Astrocyte of the hippocampus (primary cell): ENCODE measurements at places on chromosomes 16 and 17.

DNA sequence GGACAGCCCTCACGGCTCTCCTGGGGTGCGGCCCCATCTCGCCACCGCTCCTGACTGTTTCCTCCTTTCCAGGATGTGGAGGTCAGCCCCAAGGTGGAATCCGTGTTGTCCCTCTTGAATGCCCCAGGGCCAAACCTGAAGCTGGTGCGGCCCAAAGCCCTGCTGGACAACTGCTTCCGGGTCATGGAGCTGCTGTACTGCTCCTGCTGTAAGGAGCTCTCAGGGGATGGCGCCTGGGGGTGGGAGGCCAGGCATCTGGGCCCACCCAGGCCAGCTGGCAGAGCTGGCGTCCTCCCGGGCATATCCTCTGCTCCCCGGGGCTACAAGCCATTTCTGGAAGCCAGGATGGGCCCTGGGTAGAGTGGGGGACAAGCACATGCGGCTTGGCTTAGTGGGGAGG lies 13.2 kb downstream of the IL34 start:
- no peak for DNase-seq

GRCh38 chr17:39393736-39394135 lies 7.7 kb downstream of the FBXL20 start:
- DNase-seq = no peak

DNA sequence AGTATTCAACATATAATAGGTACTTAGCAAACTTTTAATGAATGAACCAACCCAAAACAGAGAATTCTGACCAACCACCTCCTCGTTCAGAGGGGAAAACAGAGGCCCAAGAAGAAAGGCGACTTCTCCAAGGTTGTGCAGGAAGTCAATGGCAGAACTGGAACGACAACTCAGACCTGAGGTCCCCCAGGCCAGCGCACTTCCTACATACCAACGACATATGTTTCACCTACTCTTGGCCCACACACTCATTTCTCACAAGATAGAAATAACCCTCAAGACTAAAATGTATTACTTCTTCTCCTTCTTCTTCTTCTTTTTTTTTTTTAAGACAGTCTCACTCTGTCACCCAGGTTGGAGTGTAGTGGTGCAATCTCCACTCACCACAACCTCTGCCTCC lies 14.4 kb downstream of the CHCT1 start:
- DNase-seq = no peak

DNA sequence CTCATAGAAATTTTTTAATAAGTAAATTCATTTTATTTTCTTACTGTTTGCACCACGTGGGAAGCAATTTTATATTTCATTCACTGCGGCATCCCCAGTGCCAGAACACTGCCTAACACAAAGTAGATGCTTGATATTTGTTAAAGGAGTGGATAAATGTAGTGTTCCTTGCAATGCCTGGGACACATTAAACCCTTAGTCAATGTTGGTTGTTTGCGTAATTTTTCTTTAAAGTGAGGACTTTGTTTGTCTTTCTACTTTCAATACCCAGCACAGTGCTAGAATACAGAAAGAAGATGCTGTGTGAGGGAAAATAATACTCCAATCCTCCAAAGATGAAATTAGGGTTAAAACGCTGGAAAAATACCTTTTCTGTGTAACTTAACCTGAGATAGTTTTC lies 299.3 kb downstream of the MAP2K6 start:
- no peak for DNase-seq

DNA sequence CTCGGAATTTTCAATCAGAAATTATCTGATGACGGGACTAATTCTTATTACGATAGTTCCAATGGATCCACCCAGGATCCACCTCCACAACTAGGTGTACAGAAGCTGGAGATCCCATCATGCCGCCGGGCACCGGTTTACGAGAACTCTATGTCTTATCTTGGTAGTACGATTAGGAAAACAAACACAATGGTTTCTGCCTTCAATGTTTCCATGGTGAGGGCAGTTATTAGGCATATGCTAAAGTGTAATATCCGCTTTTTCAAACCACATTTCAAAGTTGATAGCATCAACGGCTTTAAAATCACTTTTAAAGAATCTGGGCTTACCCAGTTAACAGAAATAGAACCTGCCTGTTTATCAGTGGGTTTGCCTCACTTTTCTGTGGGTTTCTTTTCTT lies 705.7 kb downstream of the MAF start:
- DNase-seq = no peak

GRCh38 chr17:60165223-60165622 lies 15.4 kb downstream of the CA4 start:
- DNase-seq = no peak

GRCh38 chr16:31505483-31505882 lies 2.7 kb downstream of the RUSF1 start:
- no peak for DNase-seq

DNA sequence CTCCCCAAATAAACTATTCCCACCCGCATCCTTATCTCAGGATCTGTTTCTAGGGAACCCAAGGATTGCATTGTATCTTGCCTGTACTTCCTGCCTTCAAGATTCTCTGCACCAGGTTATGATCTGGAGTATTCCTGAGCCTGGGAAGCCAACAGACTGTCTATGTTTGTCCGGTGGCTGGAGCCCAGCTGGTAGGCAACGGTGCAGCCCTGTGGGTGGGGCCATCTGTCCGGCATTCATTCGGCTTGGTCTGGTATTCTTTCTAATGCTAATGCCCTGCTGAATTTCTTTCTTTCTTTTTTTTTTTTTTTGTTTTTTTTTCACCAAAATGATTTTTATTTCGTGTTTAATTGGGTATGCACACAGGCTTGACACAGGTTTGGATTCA lies 20.7 kb upstream of the TVP23A start:
- peak; percentile 24 for DNase-seq

DNA sequence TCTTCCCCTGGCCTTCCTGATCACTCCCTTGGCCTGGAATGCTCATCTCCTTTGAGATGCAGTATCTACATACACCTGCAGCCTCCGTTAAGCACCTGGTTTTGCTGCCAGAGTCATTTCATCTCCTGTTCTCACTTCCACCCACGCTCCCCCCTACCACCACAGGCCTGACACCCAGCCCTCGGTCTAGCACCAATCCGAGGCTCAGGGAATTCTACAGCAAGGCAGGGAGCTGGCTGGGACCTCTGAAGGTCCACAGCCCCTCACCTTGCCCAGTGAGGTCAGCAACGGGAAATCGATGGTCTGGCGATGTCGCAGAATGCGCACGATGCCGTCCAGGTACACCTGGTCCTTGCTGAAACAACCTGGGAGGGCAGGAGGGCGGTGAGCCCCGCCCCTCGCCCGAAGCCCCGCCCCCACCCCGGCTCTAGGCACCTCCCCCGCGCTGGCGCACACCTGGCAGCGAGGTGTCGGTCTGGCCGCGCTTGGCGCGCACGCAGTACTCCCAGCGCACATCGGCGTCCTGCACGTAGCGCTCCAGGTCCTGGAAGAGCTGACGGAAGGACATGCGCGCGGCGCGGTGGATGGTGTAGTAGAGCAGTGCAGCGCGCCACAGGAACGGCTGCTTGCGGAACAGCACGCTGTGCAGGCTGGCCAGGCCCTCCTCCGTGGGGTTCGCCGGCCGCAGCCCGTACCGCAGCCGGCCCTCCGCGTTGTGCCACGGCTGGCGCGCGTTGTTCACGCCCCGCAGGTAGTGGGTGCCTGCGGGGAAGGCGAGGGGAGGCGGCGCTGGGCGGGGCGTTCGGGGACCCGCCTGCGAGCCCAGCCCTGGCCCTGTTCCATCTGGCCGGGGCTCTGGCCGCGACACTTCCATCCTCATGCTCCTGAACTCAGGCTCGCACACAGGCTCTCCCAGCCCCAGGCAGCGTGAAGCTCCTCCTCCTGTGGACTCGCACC lies 5.7 kb downstream of the MATCAP1 start:
- DNase-seq = peak; percentile 71

DNA sequence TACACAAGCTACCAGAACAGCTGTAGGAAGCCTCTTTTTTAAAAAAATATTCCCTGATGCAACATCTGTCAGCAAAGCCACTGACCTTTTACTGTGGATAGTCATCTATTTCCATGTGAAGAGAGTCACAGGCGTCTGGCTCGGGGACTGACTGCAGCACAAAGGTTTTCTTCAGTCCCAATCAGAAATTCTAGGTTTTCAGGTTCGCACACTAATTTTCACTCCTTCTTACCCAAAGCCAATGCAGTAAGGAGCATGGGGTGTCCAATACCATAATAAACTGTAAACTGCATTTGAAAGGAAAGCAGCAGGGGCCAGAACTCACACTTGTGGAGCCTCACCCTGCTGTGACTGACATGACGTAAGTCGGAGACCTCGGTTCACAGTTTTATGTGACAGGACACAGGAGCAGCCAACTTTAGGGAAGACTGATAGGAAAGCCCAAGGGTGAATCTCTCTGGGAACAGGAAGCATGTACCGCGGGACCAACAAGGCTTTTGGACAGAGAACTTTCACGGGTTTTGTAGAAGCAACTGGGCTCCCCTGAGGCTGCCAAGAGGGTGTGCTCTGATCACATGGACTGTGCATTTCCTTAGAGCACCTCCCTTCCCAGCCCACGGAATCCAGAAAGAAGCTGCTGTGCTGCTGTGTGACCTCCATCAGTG lies 9.1 kb upstream of the TMEM100 start:
- no peak for DNase-seq

DNA sequence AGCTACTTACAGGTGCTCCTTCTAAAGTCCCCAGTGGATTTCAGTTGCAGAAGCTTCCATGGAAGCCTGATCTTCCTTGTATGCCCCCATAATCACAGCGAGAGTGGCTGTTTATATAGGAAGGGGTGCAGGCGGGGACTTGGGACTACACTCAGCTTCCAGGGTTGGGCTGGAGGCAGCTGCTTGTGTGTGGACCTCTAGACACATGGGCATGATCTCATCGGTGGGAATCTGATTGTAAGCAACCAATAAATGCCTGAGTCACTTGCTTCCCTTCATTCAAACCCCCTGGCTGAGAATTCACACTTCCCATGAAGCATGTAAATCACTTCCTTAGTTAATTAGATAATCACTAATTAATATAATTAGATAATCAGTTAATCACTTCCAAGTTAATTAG lies 1.0 kb upstream of the KRT20 start:
- DNase-seq = peak; percentile 17

DNA sequence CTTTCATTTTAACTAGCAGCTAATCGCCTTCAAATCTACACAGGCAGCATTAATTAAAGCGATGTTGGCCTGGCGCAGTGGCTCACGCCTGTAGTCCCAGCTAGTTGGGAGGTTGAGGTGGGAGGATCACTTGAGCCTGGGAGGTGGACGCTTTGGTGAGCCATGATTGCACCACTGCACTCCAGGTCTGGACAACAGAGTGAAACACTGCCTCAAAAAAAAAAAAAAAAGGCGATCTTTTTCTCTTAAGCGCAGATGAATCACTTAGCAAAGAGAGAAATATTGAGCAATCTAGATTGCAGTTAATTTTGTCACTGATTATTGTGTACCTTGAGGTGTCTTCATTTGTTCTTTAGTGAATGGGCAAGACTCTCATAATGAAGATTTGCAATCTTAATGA lies 12.4 kb downstream of the SNTB2 start:
- no peak for DNase-seq

- DNase-seq = no peak
These were observed 446 bp upstream of the COQ7 start for GRCh38 chr16:19066988-19067348.

GRCh38 chr17:79919862-79920720 lies 80.9 kb upstream of the CBX4 start:
- DNase-seq = no peak
